ENCODE measurements at places on chromosomes 1 and 21.

DNA sequence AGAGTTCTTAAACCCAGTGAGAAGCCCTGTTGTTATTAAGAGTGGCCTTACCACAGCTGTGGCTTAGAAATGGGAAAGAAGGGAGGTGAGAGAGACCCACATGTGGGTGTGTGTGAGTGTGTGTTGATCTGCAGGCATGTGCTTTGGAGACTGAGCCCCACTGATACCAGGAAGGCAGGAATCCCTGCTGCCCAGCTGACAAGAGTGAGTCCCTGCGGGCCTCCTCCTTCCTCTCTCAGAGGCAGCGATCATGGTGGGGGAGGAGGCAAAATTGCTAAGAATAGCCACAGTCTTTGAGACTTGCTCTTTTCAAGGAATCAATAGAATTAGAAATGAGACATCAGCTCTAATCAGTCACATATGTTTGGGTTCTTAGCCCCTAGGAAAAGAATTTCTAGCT is 87.0 kb upstream of the WARS2 start:
- no peak for DNase-seq

DNA sequence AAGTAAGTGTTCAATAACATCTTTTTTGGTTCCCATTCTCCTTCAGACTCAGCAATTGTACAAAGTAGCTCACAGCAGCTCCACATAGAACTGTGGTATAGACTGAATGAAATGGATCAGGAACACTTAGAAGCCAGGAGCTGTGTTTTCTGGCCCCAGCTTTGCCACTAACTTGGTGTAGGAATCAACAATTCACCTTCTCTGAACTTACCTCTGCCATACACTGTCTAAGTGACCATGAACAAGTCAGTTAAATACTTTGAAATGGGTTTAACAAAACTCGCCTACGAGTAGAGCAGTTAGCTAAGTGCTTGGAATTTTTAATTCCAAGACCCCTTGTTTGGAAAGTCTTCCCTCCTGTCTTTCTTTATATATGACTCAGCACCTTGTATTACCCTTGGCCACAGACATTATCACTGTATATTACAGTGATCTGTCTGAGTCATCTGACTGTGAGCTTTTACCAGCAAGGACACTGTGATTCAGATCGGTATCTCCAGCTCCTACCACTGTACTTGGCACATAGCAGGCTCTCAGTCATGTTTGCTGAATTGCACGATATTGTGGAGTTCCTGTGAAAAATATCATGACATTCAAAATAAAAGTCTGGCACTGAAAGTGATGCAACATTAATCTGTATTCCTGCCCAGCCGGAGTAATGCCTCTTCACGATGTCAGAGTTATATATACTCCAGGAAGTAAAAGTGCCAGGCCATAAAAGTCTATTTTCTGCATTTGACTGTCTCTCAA is 101.7 kb upstream of the BEND5 start:
- DNase-seq = peak; percentile 2

DNA sequence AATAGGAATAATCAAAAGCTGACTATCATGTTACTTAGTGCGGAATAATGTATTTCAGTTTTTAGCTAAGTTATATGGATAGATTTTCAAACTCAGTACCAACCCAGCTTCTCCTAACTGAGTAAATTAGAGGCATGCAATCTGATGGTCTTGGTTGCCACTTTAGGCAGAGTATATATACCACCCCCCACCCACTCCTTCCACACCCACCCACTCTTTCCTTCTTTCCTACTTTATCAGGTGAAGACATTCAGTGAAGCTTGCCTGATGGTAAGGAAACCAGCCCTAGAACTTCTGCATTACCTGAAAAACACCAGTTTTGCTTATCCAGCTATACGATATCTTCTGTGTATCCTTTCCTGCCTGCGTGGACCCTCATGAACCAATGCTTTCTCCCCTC is 36.3 kb downstream of the DAP3 start:
- DNase-seq = no peak

GRCh38 chr1:17245816-17246325 is 3.0 kb upstream of the PADI3 start:
- DNase-seq = no peak

GRCh38 chr1:78045926-78046778 is at the start of gene GIPC2:
TSS of gene GIPC2 (plus strand) at chr1:78045966. CDS start at chr1:78046095, 129 bp downstream.
- DNase-seq = peak; percentile 11

DNA sequence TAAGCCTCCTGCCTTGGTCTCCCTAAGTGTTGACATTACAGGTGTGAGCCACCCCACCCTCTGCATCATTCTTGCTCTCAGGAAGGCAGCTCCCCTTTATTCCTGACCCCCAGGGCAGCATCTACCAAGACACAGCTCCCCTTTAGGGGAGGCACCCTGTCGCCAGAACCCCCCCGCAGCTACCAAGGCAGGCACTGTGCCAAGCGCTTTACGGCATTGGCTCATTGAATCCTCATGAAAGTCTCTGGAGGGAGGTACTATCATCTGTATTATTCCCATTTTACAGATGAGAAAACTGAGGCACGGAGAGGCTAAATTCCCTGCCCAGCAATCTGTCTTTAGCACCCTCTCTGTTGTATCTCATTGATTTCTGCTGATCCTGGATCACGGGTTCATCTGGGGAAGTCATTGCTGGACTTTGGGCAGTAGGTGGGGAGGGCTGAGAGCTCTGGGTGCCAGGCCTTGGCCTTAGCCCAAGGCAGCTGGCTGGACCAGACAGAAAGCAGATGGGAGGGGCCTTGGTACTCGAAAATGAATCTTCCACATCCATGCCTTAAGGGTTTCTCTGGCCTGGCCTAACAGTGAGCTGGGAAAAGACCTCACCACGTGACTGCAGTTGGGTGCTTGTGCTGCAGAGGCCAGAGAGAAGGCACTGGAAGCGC is 5.9 kb downstream of the PLOD1 start:
- no peak for DNase-seq

DNA sequence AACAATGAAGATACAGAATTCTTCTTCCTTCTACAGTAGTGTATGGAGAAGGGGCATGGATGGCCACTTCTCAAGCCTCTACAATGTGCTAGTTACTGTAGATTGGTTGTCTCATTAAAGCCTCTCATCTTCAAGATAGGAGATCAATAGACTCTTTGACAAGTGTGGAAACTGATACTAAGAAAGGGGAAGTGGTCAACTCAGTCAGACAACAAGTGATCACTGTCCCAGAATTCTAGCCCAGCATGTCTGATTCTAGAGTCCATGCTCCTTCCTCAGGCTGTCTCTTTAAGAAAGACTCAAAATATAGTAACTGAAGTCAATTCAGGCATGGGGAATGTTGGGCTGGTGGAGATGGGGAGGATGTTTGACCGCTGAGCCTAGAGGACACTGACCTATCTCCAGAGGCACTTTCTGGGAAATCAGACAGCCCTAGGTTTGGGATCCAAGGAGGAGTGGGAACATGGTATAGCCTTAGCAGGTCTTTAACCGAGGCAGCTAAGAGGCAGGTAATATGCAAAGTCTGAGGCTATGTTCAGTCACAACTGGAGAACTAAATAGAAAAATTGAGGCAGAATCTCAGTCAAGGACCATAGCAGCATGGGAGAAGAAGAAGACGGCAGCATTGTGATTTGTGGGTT is 39.3 kb upstream of the EYA3 start:
- DNase-seq = no peak

GRCh38 chr1:210257698-210258529 is 25.3 kb downstream of the SERTAD4 start:
- no peak for DNase-seq

All from activated CD4-positive, alpha-beta T cell treated with anti-CD3 and anti-CD28 coated beads, Interleukin-10, Interleukin-2, amounts not matched to agents 100 ng/mL and 50 ng/mL, durations not matched to agents 16 hours and 8 hours (primary cell).